ENCODE measurements at places on chromosomes 4 and X. TPM values are rescaled to one million over a fixed set of nuclear protein-coding genes. Genes with fewer than 3 reads are reported as not detected.

LEF1 gene
- 9.1 TPM for total RNA-seq

GRCh38 chrX:120690344-120690743 lies 60.5 kb upstream of the C1GALT1C1 start:
- H3K4me3 ChIP-seq: no peak overlapping the region
- no peaks in the 10 kb centered on the region for H3K36me3 ChIP-seq
- no peaks in the 10 kb centered on the region for H3K4me1 ChIP-seq
- DNase-seq: no peak
- no peaks in the 10 kb centered on the region for H3K27me3 ChIP-seq

DNA sequence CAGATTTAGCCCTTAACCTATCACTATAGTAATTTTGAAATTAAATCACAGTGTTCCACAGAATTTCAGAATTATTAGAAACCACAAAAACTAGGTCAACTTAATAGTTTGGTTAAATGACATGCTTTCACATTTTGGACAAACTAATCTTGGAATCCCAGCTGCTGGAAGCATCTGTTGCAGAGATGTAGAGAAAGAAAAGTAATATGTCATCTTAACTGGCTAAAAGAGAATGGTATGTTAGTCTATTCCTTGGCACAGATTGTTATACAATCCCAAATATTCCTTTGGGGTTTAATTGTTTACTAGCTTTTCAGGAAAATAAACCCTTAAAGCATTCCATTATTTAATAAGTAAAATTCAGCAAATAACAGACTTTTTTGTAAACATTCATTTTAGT lies 519.9 kb downstream of the IL15 start:
- no peaks in the 10 kb centered on the region for H3K4me1 ChIP-seq
- H3K4me3 ChIP-seq: no peak overlapping the region
- no peaks in the 10 kb centered on the region for H3K36me3 ChIP-seq
- H3K27ac ChIP-seq: no peak overlapping the region

PLXNB3 gene
- total RNA-seq: 46.2 TPM

GRCh38 chr4:139246166-139246565 lies 33.9 kb downstream of the MGARP start:
- no peak for DNase-seq
- H3K4me3 ChIP-seq: no peak overlapping the region
- no peaks in the 10 kb centered on the region for H3K36me3 ChIP-seq
- H3K4me1 ChIP-seq: no peaks in the 10 kb centered on the region
- no peaks in the 10 kb centered on the region for H3K27me3 ChIP-seq
- no peak overlapping the region for H3K27ac ChIP-seq

DNA sequence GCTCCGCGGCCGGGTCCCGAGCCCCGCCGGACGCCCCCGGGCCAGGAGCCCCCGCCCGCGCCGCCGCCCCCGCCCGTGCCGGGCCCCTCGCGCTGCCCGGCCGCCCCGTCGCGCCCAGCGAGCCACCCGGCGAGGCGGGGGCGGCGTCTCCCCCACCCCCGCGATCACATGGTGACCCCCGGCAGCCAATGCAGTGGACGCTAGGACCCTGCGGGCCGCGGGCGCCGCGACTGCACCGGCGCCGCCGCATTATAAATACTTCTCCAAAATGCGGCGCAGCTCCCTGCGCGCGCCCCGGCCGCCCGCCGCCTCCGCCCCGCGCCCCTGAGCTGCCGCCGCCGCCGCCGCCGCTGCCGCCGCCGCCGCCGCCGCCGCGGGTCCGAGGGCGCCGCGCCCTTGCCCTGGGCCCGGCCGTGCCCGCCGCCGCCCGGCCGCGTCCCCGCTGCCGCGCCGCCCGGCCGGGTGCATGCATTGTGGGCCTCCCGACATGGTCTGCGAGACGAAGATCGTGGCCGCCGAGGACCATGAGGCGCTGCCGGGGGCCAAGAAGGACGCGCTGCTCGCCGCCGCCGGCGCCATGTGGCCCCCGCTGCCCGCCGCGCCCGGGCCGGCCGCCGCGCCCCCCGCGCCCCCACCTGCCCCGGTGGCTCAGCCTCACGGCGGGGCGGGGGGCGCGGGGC lies at the start of gene NAT8L:
NAT8L (plus strand) TSS at position 282 of the 680 bp plus-strand sequence; CDS start at position 467, 185 bp downstream.
- H3K27me3 ChIP-seq: peaks cover 79% of the 10 kb centered on the region
- peak within 1 kb of the TSS; percentile 46 for H3K4me3 ChIP-seq
- no peaks in the 10 kb centered on the region for H3K36me3 ChIP-seq
- no peak within 1 kb of the TSS for H3K27ac ChIP-seq
- DNase-seq: no peak

GABRQ gene
- not detected for total RNA-seq

MAGEB17 gene
- 1.6 TPM for total RNA-seq
